COR-L47 (cell line): ENCODE measurements at places on chromosomes 3 and 15.

- no peak for DNase-seq
These were observed 7.7 kb downstream of the ITIH1 start for GRCh38 chr3:52784931-52785590.

DNA sequence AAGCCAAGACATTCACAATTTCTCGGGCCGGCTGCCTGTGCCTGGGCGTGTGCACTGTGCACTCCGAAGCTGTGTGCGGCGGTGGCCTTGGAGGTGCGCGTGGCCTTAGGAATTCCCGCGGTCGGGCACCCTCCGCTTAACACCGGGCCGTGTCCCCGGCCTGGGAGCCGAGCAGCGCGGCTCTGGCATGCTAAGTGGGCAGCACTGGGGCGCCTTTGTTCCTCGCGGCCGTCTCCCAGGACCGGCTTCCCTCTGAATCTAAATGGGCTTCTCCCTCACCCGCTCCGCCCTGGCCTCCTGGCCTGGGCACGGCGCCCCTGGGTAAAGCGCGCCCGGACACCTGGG, 498 bp upstream of the ARNT2 start:
- DNase-seq: peak; percentile 41

DNA sequence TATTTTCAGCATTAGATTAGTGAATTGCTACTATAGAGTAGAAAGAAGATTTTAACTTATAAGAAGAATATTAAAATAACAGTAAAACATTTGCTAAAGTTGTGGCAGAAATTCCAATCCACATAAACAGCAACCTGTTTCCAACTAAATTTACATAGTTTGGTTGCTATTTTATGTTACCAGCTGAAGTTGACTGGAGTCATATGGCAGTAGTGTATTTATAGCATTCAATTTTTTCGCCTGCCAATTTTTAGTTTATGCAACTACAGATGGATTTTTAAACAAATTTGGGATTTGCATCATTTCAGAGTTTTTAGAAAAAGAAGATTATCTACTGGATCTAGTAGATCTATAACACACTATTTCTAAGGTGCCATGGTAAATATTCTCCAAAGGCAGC, 332.5 kb upstream of the BCHE start:
- no peak for DNase-seq

DNA sequence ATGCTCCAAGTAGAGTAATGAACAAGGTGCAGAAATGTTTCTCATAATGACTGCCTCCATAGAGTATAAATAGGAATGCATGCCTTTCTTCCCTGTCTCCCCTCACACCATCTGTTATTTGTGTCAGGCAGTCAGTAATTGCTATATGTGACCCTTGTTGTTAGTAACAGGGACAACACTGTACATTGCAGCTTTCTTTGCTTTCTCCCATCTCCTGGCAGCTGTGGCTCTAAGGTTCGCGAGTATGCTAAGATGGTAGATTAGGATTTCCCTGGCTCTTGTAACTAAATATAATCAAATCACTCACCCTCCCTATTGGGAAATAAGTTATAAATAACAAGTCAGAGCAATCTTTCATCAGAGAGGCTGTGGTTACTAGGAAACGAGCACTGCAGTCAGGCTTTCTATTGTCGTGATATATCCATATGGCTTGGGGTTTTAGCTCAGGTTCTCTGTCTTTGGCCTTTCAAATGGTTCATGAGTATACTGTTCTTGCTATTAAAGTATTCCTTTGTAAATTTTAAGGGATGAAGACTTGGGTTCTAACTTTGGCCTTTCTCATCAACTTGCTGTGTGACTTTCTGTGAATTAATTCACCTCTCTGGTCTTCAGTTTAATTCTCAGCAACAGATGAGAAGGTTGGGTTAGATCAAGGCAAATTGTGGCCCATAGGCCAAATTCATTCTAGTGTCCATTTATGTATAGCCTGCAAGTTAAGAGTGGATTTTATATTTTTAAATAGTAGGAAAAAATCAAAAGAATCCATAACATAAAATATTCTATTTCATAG, 8.1 kb upstream of the MINDY4B start:
- DNase-seq: no peak

GRCh38 chr15:52232327-52232726, 41.1 kb upstream of the GNB5 start:
- no peak for DNase-seq

DNA sequence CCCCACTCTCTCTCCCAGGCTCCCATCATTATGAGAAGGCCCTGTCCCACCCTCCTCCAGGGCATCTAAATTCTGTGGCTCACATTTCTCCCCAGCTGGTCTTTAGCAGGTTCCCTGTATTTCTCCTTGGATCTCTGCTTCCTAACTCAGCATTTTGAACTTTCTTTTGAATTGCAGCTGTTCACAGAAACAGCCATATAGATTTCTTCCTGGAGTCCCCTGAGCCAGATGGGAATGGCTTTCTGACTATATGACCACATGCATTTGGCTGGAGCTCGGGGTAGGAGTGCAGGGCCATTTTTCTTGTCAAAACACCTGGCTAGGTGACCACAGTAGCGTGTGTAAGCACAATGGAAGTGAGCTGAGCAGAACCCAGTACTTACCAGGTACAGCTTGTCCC, 22.0 kb downstream of the RBP2 start:
- no peak for DNase-seq

GRCh38 chr3:126855374-126855773, 127.5 kb upstream of the PLXNA1 start:
- no peak for DNase-seq

GRCh38 chr3:29581311-29581710, 300.4 kb downstream of the RBMS3 start:
- DNase-seq: no peak

GRCh38 chr3:58833491-58833890, 166.9 kb upstream of the FAM3D start:
- no peak for DNase-seq

- DNase-seq: peak; percentile 1
These were observed 20.1 kb upstream of the ZCWPW2 start for GRCh38 chr3:28328188-28329151.

GRCh38 chr3:36891701-36892160, 53.1 kb downstream of the TRANK1 start:
- no peak for DNase-seq

DNA sequence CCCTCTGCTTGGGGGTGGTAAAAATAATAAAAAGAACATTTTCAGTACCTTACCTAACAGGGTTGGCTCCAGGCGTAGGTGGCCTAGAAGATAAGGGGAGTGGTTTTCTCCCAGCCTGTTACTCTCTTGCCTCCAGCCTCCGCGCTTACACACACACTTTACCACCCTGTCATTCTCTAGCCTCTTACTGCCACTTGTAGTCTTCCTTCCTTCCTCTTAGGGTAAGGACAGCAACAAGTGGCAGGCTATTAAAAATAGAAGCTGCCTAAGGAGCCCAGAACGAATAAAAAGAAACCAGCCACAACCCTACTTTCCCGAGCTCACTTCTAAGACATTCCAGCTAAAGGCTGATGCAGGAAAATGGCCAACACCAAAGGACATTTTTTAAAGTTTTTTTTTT, 9.6 kb upstream of the LIPH start:
- no peak for DNase-seq

- DNase-seq: no peak
These were observed 186.9 kb upstream of the TLE3 start for GRCh38 chr15:70284438-70285214.

- DNase-seq: peak; percentile 7
These were observed 300.2 kb upstream of the GPR149 start for GRCh38 chr3:154730186-154730585.

DNA sequence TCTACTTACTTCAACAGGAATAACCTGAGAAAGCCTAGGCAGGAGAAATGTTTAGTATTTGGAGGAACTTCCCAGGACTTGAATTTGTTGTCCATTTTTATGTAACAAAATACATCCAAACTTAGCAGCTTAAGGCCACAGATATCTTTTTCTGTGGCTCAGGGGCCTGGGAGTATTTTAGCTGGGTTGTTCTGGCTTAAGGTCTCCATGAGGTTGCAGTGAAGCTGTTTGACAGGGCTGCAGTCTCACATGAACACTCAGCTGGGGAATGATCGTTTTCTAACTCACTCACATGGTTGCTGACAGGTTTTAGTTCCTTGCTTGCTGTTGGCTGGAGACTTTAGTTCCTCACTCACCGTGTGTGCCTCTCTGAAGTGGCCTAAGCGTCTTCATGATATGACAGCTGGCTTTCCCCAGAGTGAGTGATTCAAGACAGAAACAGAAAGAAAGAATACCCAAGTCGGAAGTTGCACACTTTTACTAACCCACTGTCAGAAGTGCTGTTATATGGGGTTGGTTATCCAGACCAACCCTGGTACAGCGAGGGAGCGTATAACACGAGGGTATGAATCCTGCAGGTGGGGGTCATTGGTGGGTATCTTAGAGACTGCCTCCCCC, 229.7 kb upstream of the TBL1XR1 start:
- no peak for DNase-seq

GRCh38 chr3:187369089-187369447, 883 bp downstream of the RTP4 start:
- DNase-seq: no peak

- no peak for DNase-seq
These were observed 334.9 kb downstream of the NEK10 start for GRCh38 chr3:27034255-27034654.

DNA sequence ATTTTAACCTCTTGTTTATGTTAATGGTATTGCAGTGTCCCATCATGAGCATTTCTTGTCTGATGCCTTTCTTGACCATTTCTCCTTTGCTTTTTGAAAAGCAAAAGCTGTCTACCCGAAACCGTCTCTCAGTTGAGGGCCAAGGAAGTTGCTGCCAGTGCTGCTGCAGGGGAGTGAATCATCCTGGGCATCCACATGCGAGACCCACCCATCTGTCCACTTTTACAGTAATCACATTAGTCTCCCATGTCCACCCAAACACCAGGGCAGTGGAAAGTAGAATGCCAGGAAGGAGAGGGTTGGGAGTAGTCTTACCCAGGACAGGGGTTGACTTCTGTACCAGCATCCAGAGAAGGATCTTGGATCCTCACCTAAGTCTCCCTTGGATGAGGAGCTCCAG, 48.6 kb upstream of the TEX264 start:
- DNase-seq: no peak

DNA sequence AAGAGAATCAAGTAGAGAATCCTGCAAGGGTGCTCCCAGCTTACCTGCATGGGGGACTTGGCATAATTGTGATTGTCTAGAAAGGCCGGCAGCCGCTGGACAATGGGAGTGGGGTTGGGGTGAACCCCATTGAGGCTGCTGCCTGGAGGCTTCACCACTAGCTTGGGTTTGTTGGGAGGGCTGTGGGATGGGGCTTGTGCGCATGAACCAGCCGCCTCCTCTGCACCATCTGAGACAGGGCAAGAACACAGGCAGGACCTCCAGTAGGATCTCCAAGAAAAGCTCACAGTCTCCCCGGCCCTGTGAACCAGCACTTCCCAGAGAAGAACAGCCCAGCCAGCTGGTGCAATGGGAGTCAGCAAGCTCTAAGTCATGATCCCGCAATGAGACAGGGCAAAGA, 39.8 kb downstream of the SEMA3G start:
- DNase-seq: no peak

DNA sequence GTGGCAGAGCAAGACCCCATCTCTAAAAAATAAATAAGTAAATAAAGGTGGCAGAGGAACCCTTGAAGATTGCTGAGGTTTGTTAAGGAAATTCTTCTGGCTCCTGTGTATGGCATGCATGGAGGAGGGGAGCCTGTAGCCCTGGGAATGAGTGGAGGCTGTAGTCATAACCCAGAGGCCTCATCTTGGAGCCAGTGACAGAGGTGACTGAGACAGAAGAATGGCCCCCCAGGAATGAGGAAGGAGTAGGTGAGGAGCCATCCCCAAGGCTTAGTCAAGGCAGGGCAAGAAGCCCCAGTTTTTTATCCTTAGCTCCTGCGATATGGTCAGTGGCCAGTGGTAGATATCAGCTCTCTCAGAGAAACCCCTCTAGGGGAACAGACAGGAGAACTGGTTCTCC, 46.5 kb downstream of the BSN start:
- no peak for DNase-seq

GRCh38 chr3:157115069-157116006, 44.6 kb downstream of the CCNL1 start:
- no peak for DNase-seq

- DNase-seq: no peak
These were observed 22.7 kb upstream of the FRMD4B start for GRCh38 chr3:69408542-69408941.

GRCh38 chr3:150738688-150739087, 24.3 kb downstream of the SIAH2 start:
- DNase-seq: no peak
